ENCODE measurements at places on chromosomes 7 and 10.

DNA sequence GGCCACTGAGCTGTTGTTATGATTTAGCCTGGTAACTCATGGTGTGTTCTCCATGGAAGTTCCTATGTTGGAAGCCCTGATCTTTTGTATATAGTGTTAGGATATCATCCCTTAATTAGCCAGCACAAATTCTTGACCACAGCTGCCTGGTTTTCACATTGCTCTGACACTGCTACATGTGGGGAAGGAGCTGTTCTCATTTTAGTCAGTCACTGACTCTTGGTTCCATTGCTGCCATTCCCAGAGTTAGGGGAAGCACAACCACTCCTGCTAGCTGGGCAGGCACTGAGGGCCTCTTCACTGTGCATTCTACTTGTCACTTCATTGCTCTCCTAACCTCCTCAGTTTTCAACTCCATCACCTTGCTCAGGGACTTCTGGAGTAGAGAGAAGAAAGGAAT lies 98.4 kb upstream of the GJD4 start:
- no peak for DNase-seq

DNA sequence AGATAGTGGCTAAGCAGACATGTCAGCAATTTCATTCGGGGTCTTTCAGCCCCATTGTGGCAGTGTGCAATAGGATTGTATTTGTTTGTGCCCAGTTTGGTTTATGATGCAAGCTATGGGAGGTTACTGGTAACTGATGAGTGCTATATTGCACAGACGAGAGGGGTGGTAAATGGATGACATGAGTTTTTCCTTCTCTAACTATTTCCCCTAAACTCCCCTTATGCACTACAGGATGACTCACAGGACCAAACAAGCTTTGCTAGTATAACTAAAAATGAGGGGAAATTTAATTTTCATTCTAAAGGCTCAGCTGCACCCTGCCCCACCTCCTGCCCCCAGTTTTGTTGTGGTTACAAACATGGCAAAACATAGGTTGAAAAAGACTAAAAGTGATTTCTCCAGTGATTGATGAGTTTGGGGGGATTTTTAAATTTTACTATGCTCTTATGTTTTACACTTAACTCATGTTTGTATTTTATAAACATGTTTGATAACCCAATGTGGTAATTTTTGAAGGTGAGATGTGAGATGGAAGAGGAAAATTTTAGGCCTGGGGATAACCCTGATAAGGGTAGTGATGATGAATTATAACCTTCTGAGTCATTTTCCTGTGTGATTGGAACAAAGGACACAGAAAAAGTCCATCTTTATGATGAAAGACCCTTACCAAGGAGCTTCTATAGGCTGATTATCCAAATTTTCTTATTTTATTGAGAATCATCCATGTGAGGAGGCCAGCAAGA lies 60.8 kb upstream of the NAMPT start:
- peak; percentile 45 for DNase-seq

GRCh38 chr7:116571552-116571951 lies 46.7 kb downstream of the CAV1 start:
- no peak for DNase-seq

DNA sequence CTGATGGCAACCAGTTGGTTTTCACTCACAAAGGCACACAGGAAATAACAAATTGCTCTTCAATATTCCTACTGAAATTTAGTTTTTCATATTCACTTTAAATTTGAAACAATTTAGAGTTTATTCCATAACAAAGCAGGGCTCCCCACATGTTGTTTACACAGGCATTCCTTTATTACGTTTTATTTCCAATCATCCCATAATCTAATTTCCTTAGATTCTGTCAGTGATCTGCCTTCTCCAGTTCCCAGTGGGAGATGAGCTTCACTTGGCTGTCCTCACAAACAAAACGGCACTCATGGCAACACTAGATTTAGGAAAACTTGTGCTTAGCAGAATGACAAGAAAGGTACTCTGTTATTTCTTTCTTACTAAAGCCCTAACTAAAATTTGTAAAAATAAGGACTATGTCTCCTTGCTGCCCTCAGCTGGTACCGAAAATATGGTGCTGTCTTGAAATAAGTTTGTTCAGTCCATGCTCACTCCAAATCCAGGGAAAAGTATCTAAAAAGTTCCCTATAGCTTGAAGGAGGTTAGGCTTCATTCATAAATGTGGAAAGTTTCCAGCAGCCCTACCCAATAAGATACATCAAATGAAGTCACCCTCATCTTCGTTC lies 23.0 kb downstream of the PHYH start:
- DNase-seq, result peak; percentile 36
